CD4-positive, alpha-beta T cell (primary cell): ENCODE measurements at places on chromosomes 3 and 15.

- DNase-seq = no peak
Observed at GRCh38 chr15:53910852-53911251, 67.4 kb upstream of the UNC13C start.

DNA sequence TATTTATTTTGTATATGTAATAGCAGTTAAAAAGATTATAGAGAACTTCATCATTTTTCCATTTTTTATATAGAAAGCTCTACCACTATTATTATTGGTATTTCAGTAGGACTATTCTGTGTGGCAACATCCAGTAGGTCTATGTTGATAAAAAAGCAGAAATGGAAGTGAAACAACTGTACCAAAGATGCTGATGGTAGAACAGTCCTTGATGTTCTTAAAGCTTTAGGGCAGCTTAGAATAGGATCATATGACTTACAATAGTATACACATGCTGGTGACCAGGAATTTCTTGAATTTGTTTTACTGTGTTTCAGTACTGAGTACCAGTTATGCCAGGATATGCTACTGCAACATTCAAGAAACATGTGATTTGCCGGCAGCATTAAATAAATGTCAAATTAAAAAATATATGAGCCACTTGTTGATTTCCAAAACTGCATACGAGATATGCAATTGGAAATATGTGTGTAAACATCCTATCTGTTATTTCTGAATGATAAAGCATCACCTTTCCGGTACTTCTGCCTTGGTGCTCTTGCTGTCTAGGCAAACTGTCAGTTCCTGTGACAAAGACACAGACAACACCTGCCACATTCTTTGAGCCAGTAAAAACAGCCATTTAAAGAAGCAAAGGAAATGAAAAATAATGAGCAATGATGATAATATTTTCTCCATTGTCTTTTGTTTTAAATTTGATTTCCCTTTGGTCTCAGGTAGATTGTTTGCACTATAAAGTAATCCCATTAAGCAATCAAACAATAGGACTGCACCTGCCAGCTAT is 649.2 kb downstream of the ZPLD1 start:
- DNase-seq = no peak

DNA sequence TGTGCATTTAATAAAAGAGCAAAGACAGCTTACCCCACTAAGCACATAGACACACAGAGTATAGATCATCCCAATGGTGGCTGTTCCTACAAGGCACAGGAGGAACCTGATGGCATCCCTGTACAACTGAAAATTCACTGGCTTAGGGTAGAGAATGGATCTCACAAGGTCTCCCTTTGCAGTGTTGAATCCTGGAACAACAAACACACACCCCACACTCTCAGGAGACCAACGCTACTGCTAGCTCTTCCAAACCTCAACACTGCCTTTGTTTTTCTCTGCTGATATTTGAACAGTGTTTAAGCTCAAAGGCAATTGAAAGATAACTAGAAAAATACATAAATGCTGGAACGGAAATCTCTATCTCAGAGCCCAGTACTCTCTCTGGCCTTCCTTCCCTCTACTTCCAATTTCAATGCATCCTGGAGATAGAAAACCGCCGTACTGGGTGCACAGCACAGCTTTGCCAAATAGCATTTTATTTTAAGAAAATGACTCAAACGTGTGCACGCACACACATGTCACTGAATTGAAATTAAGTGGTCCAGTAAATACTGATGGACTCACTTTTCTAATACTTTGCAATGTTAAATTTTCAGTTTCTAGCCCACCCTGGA is 87.5 kb upstream of the ATP13A5 start:
- no peak for DNase-seq

DNA sequence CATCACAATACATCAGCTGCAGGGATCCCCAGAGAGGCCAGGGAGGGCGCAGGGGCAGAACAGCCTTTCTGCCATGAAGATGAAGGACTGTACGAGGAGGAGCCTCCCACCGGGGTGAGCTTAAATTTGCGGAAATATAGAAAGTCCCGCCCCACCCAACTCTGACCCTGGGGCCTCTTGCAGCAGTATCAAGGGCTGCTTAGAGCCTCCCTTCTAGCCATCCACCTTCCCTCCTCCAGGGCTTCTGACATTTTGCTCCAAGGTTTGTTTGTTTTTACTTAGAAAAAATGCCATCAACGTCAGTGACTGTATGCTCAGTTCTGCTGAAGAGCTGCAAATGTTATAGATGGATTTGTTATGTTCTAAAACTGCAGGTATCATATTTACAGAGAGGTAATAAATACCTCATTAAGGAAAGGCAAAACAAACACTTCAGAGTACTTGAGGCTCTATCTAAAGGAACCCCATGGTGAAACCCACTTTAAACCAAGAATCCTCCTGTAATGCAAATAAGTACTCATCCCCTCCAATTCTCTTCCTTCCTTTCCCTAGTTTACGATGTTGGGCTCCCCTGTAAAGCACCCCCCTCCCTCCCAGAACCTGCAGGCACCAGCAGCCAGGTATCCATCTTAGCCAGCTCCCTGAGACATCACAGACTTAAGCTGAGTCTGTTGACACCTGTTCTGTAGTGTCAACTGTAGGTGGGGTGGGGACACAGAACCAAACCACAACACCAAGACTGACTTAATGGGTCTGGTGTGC is 30.5 kb downstream of the RFTN1 start:
- peak; percentile 49 for DNase-seq

DNA sequence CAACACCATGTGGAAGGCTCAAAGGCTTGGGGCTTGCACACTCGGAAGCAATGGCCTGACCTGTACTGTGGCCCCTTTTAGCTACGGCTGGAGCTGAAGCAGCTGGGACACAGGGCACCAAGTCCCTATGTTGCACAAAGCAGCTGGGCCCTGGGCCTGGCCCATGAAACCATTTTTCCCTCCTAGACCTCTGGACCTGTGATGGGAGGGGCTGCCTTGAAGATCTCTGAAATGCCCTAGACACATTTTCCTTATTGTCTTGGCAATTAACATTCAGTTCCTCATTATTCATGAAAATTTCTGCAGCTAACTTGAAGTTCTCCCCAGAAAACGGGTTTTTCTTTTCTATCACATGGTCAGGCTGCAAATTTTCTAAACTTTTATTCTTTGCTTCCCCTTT is 85.6 kb upstream of the ALDH1A3 start:
- no peak for DNase-seq

DNA sequence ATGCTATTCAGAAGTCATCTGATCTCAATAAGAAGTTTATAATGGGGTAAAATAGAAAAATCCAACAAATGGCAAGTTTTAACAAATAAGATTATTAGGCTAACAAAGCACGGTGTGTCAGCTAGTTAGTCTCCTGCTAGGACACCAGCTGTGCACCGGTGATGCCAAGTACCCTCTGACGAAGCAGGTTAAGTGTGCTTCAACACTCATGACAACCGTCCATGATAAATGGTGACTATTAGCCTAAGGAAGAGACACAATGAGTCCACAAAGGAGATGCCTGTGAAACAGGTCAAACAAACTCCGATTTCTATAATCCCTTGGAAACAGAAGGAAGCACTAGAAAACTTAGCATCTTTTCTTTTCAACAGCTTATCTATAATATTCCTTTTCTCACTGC is 36.5 kb downstream of the ATP13A3 start:
- no peak for DNase-seq

DNA sequence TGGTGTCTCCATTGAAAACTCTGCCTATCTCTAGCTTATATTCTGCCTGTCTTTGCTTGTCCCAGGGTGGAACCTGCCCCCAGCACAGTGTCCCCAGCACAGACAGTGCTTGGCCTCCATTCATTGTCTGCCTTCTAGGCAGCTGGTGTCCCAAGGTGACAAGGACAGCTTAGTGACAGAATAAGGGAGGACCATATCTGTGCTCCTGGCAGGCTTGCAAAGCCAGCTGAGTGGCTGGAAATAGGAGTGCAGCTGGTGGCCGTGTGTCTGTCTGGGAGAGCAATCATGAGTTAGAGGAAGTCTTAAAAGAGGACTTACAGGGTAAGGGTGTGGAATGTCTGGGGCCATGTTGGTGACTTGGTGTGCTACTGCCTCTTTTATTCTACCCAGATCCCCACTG is 33.4 kb downstream of the SCN5A start:
- no peak for DNase-seq

DNA sequence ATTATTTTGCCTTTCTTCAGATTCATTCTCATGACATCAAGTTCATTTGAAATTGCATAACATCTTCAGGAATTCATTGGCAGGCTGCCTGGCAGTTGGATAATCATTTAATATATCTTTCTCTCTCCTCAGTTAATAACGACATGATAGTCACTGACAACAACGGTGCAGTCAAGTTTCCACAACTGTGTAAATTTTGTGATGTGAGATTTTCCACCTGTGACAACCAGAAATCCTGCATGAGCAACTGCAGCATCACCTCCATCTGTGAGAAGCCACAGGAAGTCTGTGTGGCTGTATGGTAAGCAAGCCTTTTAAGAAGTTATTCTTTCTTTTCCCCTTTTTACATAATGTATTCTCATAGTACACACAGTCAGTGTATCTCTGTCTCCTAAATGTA is 38.2 kb downstream of the TGFBR2 start:
- peak; percentile 59 for DNase-seq

- no peak for DNase-seq
Observed at GRCh38 chr15:94174399-94174802, 57.0 kb upstream of the MCTP2 start.

GRCh38 chr3:19898721-19899120 is 35.3 kb downstream of the EFHB start:
- no peak for DNase-seq

DNA sequence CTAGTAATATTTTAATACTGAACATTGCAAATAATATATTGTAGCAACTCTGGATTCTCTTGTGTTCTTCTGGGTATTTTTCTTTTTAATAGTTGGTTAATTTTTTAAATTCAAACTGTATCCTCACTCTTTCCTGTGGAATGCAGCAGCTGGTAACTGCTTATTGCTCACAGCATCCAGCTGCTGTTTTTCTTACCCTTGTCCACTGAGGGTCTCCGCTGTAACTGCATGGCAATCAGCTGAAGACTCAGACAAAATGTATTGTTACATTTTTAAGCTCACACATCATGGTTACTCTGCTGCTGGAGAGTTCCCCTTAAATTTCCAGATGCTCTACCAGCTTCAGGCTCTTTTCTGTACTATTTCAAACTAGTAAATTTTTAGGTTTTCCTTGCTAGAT is 227.6 kb downstream of the MBNL1 start:
- DNase-seq = no peak

GRCh38 chr3:28860307-28860706 is 420.6 kb upstream of the RBMS3 start:
- no peak for DNase-seq

DNA sequence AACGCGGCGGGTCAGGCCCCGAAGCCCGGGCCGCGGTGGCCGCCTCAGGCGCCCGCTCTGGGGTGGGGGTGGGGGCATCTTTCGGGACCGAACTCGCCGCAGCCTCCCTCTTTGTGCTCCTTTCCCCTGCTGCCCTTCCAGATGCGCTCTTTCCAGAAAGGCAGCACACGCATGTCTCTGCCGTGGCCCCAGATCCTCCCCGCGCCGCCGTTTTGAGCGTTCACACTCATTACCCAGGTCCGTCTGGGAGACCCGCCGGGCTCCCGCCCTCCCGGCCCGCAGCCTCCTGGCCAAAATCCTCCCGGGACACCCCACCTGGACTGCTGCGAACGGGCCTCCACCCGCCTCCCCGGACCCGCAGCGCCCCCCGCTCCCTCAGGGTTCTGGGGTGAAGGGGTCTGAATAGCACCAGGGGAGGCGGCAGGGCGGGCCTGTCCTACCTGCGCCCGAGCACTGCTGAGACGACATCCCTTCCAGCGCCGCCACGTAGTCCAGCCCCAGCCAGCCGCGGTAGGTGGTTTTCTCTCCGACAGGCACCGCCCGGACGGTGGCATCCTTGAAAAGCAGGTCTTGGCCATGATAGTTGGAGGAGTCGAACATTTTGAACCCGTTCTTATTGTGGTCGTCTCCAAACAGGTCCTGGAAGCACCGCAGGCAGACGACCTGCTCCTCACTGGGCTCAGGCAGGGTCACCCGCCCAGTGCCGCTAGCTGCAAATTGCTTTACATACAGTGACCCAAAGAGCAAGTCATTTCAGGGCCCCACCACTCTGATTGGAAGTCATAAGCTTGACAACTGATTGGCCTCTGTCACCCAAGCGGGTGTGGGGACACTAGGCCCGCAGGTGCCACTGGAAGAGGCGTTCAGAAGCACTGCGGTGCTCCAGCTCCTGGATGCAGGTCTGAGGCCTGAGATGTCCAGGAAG is 25.9 kb downstream of the MELTF start:
- no peak for DNase-seq

DNA sequence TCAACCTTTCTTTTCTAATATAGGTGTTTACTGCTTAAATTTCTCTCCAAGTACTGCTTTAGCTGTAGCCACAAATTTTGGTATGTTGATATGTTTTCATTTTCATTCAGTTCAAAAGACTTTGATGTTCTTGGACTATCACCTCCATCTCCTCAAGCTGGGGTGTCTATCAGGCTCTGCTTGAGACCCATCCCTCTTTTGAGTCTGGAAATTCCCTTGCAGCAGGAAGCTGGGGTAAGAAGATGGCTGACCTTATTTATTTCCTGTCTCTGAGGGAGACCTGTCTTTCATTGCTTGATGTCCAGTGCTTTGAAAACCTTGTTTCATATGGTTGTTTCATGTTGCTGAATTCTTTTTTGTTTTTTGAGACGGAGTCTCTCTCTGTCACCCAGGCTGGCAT is 60.5 kb upstream of the ADPGK start:
- no peak for DNase-seq

DNA sequence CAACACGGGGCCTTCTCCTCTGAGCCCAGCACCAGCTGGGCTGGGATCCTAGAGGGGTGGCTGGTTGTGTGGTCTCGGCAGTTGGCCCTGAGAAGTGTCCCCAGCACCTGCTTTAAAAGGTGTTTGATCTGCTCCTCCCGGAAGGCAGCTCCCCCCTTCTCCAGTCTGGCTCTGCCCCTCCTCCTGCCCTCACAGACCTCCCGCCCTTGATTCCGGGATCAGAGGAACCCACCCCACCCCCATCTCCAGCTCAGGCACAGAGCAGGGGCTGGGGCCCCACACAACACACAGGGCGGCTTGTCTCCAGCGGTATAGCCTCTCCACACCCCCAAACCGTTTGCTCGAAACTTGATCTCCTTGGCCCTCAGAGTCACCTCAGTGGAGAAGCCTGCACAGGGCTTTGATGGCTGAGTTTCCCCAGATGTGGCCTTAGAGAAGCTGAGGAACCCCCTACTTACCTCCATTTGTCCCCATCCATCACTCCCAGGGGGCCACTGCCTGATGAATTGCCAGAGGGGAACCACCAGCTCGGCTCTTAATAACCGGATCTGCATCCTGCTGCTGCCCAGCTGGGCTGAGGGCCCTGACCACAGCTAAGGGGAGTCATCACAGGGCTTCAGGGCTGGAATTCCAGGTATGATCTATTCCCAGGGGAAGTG is 6.4 kb upstream of the STRA6 start:
- DNase-seq = no peak

GRCh38 chr3:71726146-71726545 is 944 bp upstream of the EIF4E3 start:
- DNase-seq = no peak

- DNase-seq = peak; percentile 33
Observed at GRCh38 chr3:14791343-14791945, 27.3 kb upstream of the FGD5 start.

- DNase-seq = no peak
Observed at GRCh38 chr3:34504366-34504765, 705.9 kb downstream of the PDCD6IP start.

GRCh38 chr15:68821190-68821840 is 620 bp upstream of the ANP32A start:
- no peak for DNase-seq

- DNase-seq = no peak
Observed at GRCh38 chr3:160856450-160856849, 100.4 kb downstream of the PPM1L start.
